ENCODE measurements at places on chromosomes 2 and 18.

DNA sequence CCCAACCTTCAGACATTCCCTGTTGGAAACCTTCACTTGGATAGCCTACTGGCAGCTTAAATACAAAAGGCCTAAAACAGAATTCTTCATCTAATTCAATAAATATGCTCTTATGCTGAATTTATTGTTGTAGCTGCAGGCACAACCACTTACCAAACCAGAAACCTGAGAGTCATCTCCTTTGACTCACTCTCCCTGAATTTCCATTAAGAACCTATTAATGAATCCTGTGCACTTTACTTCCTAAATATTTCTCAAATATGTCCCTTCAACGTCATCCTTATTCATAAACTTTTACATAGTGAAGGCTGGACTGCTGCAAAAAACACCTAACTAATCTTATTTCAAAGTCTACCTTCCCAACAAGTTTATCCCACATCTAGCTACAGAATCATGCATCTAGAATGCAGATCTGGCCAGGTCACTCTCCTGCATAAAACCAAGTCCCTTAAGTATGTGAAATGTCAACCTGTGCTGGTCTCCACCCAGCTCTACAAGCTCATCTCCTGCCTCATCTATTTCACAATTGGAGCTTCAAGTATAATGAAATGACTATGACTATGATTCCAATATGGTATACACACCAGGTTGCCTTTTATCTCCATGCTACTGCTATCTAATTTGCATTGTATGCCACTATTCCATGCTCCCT lies 354.2 kb downstream of the ZEB2 start:
- DNase-seq: no peak

DNA sequence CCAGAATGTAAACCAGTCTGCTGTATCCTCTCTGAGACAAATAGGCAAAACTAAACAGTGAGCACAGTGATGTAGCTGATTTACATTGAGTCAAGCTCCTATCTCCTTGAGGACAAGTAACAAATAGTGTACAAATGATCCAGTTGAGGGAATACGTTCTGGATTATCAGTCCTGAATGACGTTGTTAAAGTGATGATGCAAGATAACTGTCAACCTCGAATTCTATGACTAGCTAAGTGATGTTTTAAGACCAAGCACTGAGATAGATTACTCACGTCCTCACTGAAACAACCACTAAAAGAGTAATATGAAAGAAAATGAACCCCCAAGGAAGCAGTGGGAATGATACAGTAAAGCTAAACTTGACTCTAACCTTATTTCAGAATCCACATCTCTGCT lies 46.8 kb downstream of the SMC6 start:
- DNase-seq: no peak

- no peak for DNase-seq
Measured at GRCh38 chr2:197908990-197909776, 104.8 kb downstream of the PLCL1 start.

DNA sequence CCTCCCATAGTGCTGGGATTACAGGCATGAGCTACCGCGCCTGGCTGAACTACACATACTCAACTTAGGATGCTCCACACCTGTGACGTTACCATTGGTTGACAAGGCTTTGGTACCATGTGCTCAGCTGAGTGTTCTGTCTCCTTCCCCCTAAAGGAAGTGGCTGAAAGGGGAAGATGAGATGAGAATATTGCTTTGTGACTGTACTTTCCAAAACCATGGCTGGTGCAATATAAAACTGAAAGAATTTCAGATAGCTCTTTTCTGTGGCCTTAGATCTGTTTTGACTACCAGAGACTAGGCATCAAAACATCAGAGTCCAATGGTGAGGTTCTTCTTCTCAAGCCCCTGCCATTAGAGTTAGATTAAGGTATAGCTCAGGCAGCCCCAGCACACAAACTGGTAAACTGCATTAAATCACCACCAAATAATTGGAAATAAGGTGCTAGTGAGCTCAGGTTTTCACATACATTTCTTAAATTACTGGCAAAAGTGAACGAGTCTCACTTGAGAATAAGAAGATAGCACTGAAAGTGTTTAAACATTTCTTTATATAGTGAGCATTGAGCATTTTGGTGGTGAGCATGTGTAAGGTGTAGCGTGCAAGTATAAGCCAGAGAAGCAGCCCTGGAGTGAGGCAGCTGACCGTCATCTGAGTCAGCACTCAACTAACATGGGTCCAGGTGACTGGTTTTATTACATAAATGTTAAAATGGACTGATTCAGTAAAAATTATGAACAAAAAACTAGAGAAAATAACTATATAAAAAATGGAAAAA lies 113.5 kb upstream of the FZD5 start:
- no peak for DNase-seq

DNA sequence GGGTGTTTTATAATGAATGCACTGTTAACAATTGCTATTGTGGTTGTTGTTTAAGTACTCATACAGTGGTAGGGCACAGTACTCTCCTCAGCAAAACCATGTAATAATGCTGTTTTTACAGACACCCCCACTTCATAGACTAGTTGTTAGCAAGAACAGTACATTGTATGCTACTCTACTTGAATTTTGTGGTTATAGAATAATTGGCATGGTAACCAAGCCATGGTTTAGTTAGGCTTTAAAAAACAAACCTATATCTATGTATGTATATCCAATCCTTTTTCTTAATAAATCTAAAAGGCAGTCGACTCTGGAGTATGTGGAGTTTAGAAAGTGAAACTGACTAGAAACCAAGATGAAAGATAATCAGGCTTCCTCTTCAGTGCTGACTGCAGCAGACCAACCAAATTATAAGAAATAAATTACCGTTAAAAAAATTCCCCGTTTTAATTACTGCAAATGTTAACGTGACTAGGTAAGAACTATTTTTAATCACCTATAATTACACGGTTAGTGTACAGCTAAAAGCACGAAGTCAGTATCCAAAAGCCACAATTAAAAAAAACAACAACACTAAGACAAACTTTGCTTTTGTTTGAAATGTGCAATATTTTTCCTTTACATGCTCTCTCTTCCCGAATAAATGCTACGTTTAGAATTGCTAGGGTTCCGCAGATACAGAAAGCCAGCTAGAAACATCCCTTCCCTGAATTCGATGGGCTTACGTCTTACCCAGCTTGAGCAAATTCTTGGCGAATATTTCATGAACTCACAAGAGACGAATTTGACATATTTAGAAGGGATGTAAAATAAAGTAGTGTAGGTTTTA lies 113.3 kb upstream of the SERTAD2 start:
- DNase-seq: peak; percentile 73

DNA sequence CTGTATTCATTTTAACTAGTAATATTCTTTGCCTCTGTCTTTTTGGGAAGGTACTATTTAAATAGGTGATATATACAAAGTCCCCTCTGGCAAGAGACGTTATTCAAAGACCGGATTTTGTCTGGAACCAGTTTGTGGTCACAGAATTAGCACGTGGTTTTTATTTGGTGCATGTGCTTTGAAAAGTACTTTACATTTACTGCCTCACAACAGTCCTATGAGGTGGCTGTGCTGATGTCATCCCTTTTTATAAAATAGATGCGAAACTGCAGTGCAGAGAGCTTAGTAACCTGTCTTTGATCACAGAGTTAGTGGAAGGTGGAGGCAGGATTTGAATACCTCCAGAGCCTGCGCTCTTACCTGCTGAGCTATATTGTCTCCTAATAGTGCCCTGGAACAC lies 4.0 kb downstream of the LPIN1 start:
- no peak for DNase-seq

DNA sequence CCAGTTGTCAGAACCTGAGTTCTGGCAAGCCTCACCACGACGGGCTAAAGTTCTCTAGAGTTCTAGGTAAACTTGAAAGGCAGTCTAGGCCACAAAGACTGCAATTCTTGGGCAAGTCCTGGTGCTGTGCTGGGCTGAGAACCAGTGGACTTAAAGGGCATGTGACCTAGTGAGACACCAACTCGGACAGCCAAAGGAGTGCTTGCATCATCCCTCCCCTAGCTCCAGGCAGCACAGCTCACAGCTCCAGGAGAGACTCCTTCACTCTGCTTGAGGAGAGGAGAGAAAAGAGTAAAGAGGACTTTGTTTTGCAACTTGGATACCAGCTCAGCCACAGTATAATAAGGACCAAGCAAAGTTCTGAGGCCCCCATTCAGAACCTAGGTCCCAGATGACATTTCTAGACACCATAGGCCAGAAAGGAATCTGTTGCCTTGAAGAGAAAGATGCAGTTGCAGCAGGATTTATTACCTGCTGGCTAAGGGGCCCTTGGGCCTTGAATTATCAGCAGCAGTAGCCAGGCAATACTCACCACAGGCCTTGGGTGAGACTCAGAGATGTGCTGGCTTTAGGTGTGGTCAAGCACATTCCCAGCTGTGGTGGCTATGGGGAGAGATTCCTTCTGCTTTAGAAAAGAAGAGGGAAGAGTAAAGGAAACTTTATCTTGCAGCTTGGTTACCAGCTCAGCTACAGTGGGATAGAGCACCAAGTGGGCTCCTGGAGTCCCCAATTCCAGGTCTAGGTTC lies 51.8 kb downstream of the UPP2 start:
- no peak for DNase-seq

DNA sequence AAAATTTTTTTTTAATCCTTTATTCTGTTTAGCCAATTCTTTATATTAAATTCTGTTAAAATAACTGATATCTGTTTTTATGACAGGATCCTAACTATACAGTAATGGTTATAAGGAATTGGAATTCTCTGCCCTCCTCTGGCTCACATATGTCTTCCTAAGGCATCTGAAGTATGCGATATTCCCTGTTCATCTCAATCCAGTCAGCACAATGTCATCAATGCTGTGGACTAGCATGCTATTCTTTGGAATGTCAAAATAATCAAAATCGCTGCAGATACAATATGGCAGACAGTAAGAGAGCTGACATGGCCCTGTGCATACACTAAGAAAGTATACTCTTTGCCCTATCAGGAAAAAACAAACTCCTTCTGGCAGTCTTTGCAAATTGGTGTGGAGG lies 107.6 kb downstream of the AP1S3 start:
- DNase-seq: no peak

- no peak for DNase-seq
Measured at GRCh38 chr2:107197594-107198294, 311.8 kb upstream of the ST6GAL2 start.

- DNase-seq: no peak
Measured at GRCh38 chr18:55149994-55150393, 190.7 kb upstream of the CCDC68 start.

DNA sequence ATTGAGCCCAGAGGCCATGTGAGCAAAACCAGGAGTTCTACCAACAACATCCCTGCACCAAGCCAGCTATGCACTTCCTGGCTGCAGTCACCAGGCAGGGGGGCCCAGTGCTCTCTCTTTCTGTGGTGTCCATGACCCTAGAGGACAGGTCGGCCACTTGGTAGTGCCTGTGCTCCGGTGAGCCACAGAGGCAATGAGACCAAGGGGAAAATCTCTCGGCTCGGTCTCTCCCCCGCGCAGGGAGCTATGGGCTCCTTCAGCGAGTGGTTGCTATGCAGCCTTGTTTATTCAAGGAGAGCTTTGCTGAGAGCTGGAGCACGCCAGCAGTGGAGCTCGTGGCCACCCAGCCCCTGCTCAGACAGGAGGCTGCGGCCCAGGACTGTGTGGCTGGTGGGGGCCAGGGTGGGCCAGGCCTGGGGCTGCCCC lies at the start of gene TOGARAM2:
Gene TOGARAM2, plus strand, starts transcription at position 283 of the 426 bp plus-strand sequence. CDS start 13,537 bp downstream, outside the sequence.
- DNase-seq: no peak

GRCh38 chr2:170764880-170765261 lies 5.3 kb upstream of the ERICH2 start:
- DNase-seq: no peak

DNA sequence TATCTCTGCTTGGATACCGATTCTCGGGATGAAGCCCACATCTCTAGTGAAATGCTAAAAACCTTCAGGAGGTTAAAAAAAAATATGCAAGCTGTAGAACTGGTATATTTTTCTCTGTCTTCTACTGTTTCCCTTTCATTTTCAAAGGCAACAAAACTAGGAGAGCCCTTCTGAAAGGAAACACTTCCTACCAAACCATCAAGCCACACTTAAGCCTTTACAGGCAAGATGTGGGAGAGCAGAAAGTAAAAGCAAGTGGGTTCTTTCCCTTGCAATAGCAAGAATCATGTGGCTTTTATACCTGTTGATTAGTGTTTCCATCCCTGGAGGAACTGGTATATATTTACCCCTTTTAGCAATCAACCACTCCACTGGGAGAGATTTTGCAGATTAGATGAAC lies 147.9 kb upstream of the ACAA2 start:
- DNase-seq: no peak

DNA sequence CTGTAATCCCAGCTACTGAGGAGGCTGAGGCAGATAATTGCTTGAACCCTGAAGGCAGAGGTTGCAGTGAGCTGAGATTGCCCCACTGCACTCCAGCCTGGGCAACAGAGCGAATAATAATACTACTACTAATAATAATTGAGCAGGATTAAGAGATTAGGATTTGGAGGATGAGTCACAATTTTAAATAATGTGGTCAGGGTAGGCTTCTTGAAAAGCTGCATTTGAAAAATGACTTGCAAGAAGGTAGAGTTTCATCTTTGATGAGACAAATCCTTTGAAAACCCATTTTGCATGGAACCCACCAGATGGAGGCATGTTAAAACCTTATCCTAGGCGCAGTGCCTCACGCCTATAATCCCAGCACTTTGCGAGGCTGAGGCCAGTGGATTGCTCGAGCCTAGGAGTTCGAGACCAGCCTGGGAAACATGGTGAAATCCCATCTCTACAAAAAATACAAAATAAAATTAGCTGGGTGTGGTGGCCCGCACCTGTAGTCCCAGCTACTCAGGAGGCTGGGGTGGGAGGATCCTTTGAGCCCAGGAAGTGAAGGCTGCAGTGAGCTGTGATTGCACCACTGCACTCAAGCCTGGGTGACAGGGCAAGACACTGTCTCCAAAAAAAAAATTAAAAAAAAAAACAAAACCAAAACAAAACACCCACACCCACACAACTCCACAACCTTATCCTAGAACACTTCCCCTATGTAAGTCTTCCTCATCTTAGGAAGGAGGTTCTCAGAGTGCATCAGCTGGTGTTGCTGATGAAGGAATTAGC lies 3.3 kb upstream of the ATP8B1 start:
- DNase-seq: no peak

DNA sequence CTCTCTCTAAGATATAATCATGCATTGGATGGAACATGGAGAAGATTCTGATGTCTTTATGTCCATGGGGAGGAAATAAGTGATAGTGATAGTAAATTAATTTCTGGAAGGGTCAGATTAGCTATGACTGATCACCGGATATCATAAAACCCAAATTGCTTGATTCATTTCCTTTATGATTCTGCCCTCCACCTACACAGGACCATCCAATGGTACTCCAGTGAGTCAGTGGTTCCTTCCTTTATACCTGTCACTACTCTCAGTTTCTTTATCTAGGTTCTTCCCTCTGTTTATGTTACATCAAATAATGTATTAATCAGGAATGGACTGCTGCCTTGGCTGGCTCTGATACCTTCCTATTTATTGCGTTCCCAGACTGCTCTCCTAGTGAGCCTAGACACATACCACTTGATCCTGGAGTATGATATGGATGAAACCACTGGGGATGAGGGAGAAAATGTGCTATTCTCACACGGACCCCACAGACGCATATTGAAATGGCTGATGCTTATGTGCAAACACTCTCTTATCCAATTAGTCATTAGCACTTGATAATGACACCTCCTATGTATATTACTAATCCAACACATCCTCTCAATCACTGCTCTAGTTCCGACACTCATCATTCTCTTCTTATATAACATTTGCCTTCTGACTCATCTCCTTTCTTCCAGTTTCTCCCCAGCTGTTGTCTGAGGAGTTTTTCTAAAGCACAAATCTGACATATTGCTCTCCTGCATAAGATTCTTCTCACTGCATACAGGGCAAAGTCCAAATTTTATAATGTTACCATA lies 315.6 kb downstream of the INSIG2 start:
- no peak for DNase-seq

GRCh38 chr2:160043265-160043664 lies 19.1 kb downstream of the PLA2R1 start:
- no peak for DNase-seq
